ENCODE measurements at places on chromosomes 16 and 17.

DNA sequence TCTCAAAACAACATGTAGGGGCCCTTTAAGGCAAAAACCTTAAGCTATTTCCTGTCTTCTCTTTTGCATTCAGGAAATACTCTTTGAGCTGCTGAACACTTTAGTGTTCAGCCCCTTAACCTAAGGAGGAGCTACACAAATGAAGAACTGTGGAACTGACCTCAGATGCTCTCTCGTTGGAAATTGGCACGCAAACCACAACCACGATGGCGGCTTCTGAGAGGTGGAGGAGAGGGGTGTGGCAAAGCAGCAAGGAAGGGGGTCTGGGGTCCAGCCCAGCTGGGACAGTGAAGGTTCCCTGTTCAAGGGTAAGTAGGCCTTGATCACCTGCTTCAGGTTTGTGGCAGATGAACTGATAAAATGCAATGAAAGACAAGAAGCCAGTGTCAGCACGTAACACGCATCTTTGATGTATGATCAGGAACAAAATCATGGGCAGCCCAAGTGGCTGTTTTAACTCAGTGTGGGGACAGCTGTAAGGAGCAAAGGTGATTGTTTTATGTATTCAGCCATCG, 291.6 kb upstream of the TNRC6C start:
- no peak for DNase-seq
- H3K27ac ChIP-seq = peak overlapping the region; percentile 35
- no peaks in the 10 kb centered on the region for H3K36me3 ChIP-seq
- 0 out of 2 replicates have a peak overlapping the region, but pooled peaks have one; percentile 35 for H3K4me3 ChIP-seq
- no peaks in the 10 kb centered on the region for H3K4me1 ChIP-seq

- H3K36me3 ChIP-seq = peaks cover 6% of the 10 kb centered on the region
- peaks cover 18% of the 10 kb centered on the region for H3K4me1 ChIP-seq
- H3K4me3 ChIP-seq = no peak overlapping the region
Observed at GRCh38 chr16:67963662-67964321, 4.6 kb downstream of the SLC12A4 start.

DNA sequence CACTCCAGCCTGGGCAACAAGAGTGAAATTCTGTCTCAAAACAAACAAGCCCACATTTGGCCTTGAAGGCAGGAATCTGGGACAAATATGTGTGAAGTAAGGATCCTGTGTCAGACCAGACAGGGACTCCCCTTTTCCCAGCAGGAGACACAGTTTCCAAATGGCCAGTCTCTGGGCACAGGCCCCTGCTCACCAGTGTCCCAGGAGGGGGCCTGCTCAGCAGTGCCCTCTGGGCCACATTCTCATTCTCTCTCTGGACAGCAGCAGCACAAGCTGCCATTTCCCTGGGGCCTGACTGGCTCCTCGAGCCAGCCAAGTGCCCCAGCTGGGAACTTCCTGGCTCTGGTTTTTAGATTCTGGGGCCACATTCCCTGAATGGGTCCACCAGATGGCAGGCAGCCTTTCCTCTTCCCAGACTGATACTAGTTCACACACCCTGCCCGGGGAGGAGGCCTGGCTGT, 11.7 kb upstream of the MNT start:
- no peak overlapping the region for H3K4me3 ChIP-seq
- DNase-seq = no peak
- H3K27ac ChIP-seq = no peak overlapping the region

- no peak for DNase-seq
- H3K36me3 ChIP-seq = no peaks in the 10 kb centered on the region
- no peak overlapping the region for H3K4me3 ChIP-seq
- no peaks in the 10 kb centered on the region for H3K4me1 ChIP-seq
- no peak overlapping the region for H3K27ac ChIP-seq
Observed at GRCh38 chr17:1272701-1273100, 2.5 kb downstream of the BHLHA9 start.

GRCh38 chr17:7833011-7833794, 814 bp upstream of the KDM6B start:
- H3K4me3 ChIP-seq = 0 out of 2 replicates have a peak overlapping the region, but pooled peaks have one; percentile 100
- H3K4me1 ChIP-seq = peaks cover 3% of the 10 kb centered on the region
- no peaks in the 10 kb centered on the region for H3K36me3 ChIP-seq
- peaks cover 1% of the 10 kb centered on the region for H3K27me3 ChIP-seq

- H3K27ac ChIP-seq = no peak overlapping the region
- DNase-seq = no peak
- peaks cover 2% of the 10 kb centered on the region for H3K27me3 ChIP-seq
- no peak overlapping the region for H3K4me3 ChIP-seq
Observed at GRCh38 chr17:74543406-74543805, 2.5 kb downstream of the CD300C start.

DNA sequence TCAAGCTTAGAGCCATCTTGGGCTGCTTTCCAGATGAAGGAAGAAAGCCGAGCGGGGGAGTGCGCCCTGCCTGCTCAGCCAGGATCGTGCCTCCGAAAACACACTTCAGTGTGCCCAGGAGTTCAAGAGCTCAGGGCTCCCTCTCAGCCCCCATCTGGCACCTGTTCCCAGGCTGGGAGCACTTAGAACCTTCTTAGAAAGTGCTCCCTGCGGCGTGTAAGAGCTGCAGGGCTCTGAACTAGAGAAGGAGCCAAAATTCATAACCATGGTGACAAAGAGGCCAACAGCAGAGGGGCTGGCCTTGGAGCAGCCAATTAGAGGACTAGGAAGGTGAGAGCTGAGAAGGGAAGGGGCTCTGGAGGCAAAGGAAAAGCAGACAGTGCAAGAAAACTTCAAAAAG, 59.0 kb upstream of the TNRC6C start:
- no peak overlapping the region for H3K27ac ChIP-seq
- H3K4me1 ChIP-seq = no peaks in the 10 kb centered on the region
- H3K4me3 ChIP-seq = no peak overlapping the region
- no peaks in the 10 kb centered on the region for H3K27me3 ChIP-seq

DNA sequence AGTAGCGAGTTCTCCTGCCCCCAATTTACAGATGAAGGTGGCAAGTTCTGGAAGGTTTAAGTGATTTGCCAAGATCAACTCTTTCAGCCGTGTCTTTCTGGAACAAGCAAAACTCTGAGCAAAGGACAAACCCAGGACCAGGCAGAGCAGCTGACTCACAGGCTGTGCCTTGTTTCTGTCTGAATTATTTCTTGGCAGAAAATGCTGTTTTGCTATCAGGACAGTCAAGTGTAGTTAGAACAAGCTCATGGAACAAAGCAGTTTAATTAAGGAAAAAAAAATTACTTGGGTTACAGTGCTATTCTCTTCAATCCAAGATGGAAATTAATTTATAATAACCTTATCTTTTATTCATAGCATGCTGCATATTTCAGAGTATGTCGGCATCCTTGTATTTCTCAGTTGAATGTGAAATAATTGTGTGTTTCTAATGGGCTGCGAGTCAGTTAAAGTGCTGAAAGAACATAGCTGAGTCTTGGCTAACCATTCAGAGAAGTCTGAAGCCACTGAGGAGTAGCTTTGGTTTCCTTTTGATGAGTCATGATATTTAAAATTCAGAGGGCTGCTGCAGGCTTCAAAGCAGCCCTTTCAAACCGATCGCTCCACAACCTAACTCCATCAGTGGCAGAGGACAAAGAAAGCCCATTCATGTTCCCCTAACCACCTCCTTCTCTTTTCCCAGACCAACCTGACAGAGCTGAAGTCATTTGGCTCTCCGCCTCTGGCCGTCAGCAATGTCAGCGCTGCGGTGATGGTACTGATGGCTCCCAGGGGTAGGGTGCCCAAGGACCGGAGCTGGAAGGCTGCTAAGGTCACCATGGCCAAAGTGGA, 143.7 kb downstream of the ZNF18 start:
- H3K36me3 ChIP-seq = no peaks in the 10 kb centered on the region
- H3K4me1 ChIP-seq = no peaks in the 10 kb centered on the region
- no peak overlapping the region for H3K27ac ChIP-seq
- no peaks in the 10 kb centered on the region for H3K27me3 ChIP-seq

GRCh38 chr17:50172130-50172529, 6.3 kb downstream of the SGCA start:
- no peaks in the 10 kb centered on the region for H3K36me3 ChIP-seq
- H3K4me3 ChIP-seq = no peak overlapping the region
- DNase-seq = no peak
- peaks cover 15% of the 10 kb centered on the region for H3K4me1 ChIP-seq
- H3K27me3 ChIP-seq = no peaks in the 10 kb centered on the region

GRCh38 chr16:6846452-6846851, 486.2 kb upstream of the RBFOX1 start:
- H3K4me3 ChIP-seq = no peak overlapping the region
- H3K27me3 ChIP-seq = no peaks in the 10 kb centered on the region
- no peaks in the 10 kb centered on the region for H3K4me1 ChIP-seq

DNA sequence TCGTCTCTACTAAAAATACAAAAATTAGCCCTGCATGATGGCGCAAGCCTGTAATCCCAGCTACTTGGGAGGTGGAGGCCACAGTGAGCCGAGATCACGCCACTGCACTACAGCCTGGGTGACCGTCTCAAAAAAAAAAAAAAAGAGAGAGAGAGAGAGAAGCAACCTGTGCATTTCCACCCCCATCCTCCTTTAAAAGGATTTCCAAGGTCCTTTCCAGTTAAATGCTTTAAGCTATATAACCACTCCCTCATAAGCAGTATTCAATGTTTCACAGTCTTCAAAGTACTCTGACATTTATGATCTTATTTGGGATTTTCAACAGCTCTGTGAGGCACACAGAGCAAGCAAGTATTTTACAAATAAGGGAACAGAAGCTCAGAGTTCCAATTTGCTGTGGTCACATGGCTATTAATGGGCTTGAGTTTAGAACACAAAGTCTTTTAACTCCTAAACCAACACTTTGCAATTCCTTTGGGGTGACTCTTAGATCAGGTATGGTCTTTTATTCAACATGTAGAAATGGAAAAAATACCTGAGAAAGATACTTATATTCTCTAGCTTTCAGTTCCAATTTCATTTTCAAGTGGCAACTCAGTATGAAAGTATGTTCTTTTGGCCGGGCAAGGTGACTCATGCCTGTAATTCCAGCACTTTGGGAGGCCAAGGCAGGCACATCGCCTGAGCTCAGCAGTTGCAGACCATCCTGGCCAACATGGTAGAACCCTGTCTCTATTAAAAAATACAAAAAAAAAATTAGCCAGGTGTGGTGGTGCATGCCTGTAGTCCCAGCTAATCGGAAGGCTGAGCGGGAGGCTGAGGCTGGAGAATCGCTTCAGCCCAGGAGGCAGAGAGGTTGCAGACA, 31.3 kb downstream of the SPOP start:
- peak; percentile 45 for DNase-seq
- 0 out of 2 replicates have a peak overlapping the region, but pooled peaks have one; percentile 6 for H3K4me3 ChIP-seq
- peak overlapping the region; percentile 79 for H3K27ac ChIP-seq
- H3K4me1 ChIP-seq = peaks cover 27% of the 10 kb centered on the region

- peaks cover 8% of the 10 kb centered on the region for H3K4me1 ChIP-seq
- no peak overlapping the region for H3K4me3 ChIP-seq
- H3K27ac ChIP-seq = no peak overlapping the region
- DNase-seq = no peak
- no peaks in the 10 kb centered on the region for H3K36me3 ChIP-seq
Observed at GRCh38 chr17:57875290-57876022, 25.6 kb upstream of the MRPS23 start.

- no peak overlapping the region for H3K4me3 ChIP-seq
- H3K4me1 ChIP-seq = no peaks in the 10 kb centered on the region
- no peak overlapping the region for H3K27ac ChIP-seq
- peaks cover 11% of the 10 kb centered on the region for H3K36me3 ChIP-seq
- DNase-seq = no peak
- peaks cover 6% of the 10 kb centered on the region for H3K27me3 ChIP-seq
Observed at GRCh38 chr17:39665642-39666224, 584 bp downstream of the TCAP start.

DNA sequence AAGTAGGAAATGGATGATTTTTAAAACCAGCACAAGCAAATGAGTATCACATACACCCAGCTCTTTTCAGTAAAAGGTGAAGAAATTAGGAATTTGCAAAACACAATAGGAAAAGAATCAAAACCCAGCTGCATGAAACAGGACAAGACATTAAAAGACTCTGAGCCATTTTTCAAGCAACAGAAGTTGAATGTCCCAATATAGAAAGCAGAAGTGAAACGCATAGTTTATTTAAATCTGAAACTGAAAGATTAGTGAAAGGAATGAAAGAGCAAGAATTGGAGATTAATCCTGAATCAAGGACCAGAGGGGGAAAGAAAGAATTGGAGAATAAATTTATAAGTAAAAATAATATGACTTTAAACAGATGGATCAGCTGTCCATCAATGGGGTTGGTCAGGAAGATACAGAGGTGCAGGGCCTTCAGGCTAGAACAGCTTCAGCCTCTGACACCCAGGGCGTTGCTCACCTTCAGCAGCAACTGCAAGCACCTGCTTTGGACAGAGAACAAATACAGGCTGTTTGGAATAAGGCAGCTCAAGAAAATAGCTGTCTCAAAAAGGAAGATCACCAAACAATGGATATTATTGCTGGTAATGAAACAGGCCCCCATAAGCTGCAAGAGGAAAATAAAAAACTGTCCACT, 3.9 kb upstream of the ARHGAP17 start:
- H3K27me3 ChIP-seq = no peaks in the 10 kb centered on the region
- peak overlapping the region; percentile 48 for H3K4me3 ChIP-seq
- H3K27ac ChIP-seq = peak overlapping the region; percentile 72
- no peaks in the 10 kb centered on the region for H3K36me3 ChIP-seq
- peaks cover 37% of the 10 kb centered on the region for H3K4me1 ChIP-seq
- DNase-seq = peak; percentile 39

- H3K4me3 ChIP-seq = no peak overlapping the region
- H3K27ac ChIP-seq = no peak overlapping the region
- H3K4me1 ChIP-seq = peaks cover 4% of the 10 kb centered on the region
- DNase-seq = no peak
- peaks cover 19% of the 10 kb centered on the region for H3K27me3 ChIP-seq
- H3K36me3 ChIP-seq = no peaks in the 10 kb centered on the region
Observed at GRCh38 chr17:66964930-66965800, 658 bp downstream of the CACNG4 start.

GRCh38 chr16:30526823-30527634, 663 bp upstream of the ZNF768 start:
- H3K27me3 ChIP-seq = no peaks in the 10 kb centered on the region
- peak overlapping the region; percentile 93 for H3K27ac ChIP-seq
- H3K4me3 ChIP-seq = peak overlapping the region; percentile 91

GRCh38 chr16:75593308-75593707, 27.1 kb downstream of the GABARAPL2 start:
- no peak for DNase-seq
- peaks cover 10% of the 10 kb centered on the region for H3K36me3 ChIP-seq
- H3K4me3 ChIP-seq = no peak overlapping the region

DNA sequence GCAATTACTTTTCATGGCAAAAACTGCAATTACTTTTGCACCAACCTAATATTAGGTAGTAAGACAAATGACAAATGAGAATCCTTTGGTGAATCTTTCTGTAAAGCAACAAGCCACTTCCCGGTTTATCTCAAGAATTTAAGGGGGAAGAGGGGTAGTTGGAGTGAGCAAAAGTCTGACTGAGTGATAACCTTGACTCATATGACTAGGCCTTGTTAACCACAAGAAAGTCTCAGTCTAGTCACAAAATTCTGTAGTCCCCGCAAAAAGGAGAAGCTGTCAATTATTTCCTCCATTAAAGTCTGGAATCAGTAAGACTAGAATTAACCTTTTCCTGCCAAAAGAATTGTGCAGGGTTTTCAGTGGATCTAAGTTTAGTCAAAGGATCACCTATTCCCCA, 72.2 kb upstream of the GNAO1 start:
- no peak overlapping the region for H3K27ac ChIP-seq
- H3K27me3 ChIP-seq = no peaks in the 10 kb centered on the region
- DNase-seq = peak; percentile 3
